RWPE1 (cell line): ENCODE measurements at places on chromosomes 7 and 10.

- DNase-seq: no peak
Measured at GRCh38 chr7:50379539-50379938, 70.6 kb downstream of the FIGNL1 start.

- no peak for DNase-seq
Measured at GRCh38 chr10:3470191-3470590, 297.6 kb upstream of the PITRM1 start.

- DNase-seq: no peak
Measured at GRCh38 chr7:42766782-42767423, 145.0 kb downstream of the C7orf25 start.

DNA sequence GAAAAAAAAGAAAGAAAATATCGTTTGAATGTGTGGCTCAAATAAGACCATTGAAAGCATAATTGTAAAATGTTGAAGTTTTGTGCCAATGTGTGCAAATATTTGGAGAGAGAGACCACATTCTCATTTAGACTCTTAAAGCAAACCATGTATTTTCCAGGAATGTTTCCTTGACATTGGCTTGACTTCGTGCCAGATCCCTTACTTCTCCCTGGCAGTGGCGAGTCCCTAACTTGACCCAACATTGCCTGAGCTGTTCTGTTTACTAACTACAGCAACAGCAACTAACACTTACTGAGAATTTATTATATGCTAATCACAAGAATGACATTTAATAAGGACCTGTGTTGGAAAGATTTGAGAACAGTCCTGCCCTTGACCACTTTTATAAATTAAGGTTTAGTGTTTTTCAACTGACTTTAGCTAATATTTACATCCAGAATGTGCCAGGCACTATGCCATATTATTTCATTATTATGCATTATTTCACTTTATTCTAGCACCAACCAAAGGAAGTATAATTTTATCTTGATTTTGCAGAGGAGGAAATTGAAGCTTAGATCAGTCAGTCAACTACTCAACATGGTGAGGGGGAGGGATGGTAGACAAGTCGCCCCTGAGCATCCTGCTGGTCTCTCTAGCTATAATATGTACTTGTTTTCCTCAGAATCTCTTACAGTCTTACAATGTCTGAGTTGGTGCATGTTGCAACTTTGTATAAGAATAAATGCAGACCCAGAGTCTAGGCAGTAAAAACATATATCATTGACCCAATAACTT, 29.7 kb downstream of the ZNF467 start:
- DNase-seq: no peak

- DNase-seq: no peak
Measured at GRCh38 chr7:150862356-150862755, 10.0 kb downstream of the AOC1 start.

DNA sequence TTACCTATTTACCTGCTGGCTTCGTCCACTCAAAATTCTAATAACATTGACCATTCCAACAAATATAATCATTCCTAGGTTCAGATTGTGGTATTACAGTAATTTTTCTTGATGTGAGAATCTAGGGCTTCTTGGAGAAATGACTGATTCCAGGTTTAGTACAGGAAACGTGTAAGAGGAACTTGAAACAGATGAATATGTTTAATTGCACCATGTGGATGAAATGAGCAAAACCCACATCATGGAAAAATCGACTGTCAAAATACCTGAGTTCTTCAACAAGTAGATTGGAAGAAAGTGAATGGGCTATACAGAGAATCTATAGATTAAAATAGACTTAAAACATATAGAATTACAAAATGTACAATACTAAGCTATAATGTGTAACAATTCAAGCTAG, 24.9 kb upstream of the OR9A4 start:
- no peak for DNase-seq

DNA sequence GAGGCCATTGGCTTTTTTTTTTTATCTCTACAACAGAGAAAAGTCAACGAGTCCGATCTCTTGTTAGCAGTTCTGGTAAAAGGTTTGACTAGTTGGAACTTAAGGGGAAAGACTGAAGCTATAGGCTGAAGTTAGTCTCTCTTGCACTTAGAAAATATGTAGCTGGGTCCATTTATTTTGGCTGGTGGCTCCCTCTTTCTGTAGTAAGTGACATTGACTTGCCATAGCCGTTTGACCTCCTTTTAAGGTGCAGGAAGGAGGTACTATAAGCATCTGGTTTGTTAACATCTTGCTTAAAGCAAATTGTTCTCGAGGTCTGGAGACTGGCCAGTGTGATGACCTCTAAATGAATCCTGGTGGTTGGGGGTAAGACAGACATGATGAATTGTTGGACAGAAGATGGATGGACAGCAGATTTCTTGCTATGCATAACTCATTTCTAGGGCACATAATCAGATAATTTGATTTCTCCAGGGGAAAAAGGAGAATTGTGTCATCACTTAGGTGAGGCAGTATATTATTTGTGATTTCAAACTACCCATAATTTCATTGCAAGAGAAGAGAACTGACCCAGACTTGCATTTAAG, 356.3 kb upstream of the GALNT17 start:
- no peak for DNase-seq

GRCh38 chr7:41046221-41046761, 656.6 kb downstream of the INHBA start:
- DNase-seq: peak; percentile 24

- no peak for DNase-seq
Measured at GRCh38 chr10:100014071-100014762, 4.5 kb upstream of the DNMBP start.

- no peak for DNase-seq
Measured at GRCh38 chr7:22949944-22950343, 64.0 kb downstream of the HYCC1 start.

DNA sequence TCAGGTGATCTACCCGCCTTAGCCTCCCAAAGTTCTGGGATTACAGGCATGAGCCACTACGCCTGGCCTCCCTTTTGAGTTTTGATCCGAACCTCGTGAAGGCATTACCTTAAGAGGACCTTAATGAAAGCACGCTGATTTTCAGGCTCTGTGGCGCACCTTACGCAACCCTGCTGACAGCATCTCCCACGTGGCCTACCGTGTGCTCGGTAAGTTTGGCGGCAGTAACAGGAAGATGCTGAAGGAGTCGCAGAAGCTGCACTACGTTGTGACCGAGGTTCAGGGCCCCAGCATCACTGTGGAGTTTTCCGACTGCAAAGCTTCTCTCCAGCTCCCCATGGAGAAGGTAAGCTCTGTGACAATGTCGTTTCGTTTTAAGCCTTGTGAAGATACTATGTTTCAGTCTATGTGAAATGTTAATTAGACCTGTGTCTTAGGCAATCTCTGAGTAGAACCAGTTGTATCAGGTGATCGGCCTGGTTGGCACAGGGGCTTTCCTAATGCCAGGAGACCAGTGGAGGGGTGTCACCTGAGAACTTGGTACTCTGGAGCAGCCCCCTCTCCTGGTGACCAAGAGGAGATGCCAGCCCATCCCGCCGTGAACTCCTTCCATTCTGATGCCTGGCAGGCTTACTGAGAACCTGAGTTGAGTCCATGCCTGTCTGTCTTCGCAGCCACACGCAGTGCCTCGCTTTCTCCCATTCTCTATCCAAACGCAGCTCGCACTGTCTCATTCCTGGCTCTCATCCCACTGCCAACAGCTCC, 43.5 kb downstream of the TRRAP start:
- no peak for DNase-seq

- no peak for DNase-seq
Measured at GRCh38 chr7:73509463-73509862, 12.6 kb downstream of the BAZ1B start.

DNA sequence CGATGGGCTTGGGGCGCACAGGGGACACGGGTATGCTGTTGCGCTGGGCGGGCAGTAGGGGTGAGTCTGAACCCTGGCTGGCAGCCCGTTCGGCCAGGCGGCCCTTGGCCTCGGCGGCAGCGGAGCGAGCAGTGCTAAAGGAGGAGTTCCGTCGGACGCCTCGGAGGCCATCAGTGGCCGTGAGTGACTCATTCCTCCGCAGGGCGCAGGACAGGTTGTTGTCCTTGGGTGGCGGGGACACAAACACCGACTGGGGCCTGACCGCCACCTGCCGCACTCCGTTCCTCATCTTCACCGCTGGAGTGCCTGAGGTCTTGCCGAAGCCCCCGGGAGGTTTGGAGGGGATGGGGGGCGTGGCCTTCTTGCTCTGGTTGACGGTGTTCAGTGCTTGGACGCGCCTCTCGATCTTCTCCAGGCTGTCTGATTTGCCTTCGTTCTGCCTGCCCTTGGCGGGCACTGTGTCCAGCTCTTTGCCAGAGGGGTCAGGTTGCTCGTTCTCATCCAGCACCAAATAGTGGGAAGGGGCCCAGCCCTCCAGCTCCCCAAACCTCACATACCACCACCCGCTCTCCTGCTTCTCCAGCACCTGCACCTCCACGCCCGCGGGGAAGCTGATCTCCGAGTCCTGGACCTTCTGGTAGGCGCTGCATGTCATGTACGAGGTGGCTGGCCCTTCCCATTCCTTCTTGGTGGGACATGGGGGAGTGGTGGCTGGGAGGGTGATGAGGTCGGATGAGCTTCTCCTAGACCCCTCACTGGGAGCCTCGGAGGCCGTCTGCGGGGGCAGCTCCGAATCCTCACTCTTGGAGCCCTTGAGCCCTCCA, 108.7 kb downstream of the NEURL1 start:
- no peak for DNase-seq

- no peak for DNase-seq
Measured at GRCh38 chr10:46012746-46013145, 17.7 kb downstream of the NCOA4 start.

GRCh38 chr10:69272624-69273023, 5.7 kb upstream of the HK1 start:
- DNase-seq: no peak

DNA sequence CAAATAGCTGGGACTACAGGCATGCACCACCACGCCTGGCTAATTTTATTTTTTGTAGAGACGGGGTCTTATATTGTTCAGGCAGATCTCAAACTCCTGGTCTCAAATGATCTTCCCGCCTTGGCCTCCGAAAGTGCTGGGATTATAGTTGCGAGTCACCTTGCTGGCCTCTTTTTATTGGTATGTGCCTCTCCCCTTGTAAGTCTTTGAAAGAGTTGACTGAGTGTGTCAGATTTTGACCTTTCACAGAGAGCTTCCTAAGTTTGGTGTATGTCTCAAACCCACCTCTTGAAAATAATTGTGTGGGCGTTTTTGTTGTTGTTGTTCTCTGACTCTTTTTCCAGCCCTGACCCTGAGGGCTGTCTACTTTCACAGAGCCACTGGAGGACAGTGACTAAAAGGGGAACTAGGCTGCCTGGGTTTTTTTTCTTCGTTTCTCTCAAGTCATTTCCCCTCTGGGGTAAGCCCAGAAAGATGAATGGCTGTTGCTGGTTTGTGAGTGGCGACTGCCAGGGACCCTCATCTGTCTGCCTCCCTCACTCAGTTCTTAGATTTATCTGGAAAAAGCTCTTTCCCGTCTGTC, 262.8 kb downstream of the ZEB1 start:
- no peak for DNase-seq
